ENCODE measurements at places on chromosomes 4 and X.

DNA sequence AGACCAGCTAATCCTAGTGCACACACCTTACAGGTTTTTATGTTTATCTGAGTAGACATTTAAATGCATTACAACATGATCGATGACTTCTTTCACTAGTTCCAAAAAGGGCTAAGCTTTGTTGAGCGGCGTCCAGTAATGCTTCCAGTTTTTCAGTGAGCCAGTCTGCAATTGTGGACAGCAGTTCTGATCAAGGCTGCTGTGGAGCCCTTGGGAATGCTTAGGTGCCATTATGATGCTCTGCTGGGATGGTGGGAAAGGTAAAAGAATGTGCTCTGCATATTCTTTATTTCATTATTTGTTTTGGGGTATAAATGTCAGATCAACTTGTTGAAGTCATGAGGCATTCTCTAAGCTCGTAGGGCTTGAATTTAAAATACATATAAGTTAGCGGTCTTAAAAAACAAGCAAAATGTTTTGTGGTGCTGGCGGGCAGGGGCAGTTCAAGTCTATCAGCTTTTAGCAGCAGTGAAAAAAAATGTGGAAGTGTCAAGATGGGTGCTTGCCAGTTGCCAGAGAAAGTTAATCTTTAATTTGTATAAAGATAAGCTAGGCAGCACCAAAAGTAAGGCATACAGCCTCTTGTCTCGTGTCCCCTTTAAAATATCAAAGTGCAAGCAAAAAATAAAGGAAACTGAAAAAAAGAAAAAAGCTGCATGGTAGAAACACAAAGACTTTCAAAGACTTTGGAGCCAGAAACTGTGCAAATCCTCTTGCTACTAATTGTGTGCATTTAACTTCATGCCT lies 5.8 kb downstream of the MID1IP1 start:
- no peak for DNase-seq

- DNase-seq = no peak
Observed at GRCh38 chr4:1047106-1047975, 35.9 kb downstream of the FGFRL1 start.

DNA sequence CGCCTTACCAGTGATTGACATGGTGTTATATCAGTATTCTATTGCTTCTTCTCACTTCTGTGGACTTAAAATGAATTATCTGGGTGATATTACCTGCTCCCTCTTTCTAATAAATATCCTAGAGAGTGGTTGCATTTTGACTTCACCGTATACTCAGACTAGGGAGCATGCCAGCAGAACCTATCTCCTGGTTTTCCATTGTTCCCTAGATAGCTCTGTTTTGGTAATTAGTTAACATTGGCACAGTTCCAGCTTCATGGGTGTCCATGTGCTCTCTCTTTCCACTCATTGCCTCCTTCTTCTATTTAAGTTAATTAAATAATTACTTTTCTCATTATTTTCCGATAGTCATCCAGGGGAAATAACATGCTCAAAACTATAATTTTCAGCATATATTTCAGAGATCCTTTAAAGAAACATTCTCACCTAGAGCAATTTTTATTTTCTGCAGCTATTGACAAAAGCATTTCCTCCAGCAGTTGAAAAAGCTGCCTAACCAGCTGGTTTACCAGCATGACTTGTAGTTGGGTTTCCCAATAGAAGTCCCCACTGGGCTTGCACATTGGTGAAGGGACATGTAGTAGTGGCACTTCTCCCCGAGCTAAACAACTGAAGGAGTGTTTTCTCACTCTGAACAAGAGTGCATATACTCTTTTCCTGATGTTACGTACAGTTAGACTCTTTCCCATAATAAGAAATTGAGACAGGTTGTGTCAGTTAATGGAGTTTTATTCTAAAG lies 27.9 kb upstream of the PAPSS1 start:
- DNase-seq = peak; percentile 21

DNA sequence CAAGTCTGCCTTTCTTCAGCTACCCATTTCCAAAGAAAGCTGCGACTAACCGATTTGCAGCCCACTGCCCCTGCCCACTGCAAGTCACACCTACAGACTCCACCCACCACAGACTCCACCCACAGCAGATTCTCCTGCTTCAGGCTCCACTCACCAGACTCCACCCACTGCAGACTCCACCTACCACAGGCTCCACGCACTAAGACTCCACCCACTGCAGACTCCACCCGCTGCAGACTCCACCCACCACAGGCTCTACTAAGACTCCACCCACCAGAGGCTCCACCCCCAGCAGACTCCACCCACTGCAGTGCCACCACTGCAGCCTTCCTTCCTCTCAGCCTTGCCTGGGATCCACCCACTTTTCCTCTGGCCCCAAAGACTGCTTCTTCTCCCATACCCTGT lies 41.3 kb downstream of the ABLIM2 start:
- DNase-seq = peak; percentile 58

- DNase-seq = peak; percentile 8
Observed at GRCh38 chr4:139808381-139808807, 142.8 kb downstream of the MGST2 start.

- DNase-seq = no peak
Observed at GRCh38 chr4:187212446-187213080, 488.9 kb upstream of the FAT1 start.

GRCh38 chr4:15366721-15367120 lies 61.1 kb upstream of the C1QTNF7 start:
- no peak for DNase-seq

- no peak for DNase-seq
Observed at GRCh38 chr4:2867758-2868491, 24.3 kb downstream of the ADD1 start.

- DNase-seq = no peak
Observed at GRCh38 chr4:7217474-7218321, 25.4 kb downstream of the SORCS2 start.

- no peak for DNase-seq
Observed at GRCh38 chr4:7351014-7351413, 83.7 kb downstream of the PSAPL1 start.

DNA sequence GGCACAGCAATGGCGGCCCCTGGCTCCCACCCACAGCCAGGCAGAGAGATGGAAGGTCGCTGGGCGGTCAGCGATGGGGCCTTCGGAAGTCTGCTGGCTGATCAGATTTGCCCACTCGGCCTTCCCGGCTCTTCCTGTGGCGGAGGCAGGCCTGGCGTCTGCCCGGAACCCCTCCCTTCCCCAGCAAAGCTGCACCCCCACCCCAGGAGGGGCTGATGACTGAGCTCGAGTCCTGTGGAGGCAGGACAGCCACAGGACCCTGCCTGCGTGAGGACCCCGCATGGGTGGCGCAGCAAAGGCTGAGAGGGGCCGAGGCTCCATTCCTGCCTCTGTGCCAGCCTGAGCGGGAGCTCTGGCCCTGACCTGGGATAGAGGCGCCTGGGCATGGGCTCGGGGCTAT lies 34.8 kb downstream of the TACC3 start:
- no peak for DNase-seq
